ENCODE measurements at places on chromosomes 1 and 21.

DNA sequence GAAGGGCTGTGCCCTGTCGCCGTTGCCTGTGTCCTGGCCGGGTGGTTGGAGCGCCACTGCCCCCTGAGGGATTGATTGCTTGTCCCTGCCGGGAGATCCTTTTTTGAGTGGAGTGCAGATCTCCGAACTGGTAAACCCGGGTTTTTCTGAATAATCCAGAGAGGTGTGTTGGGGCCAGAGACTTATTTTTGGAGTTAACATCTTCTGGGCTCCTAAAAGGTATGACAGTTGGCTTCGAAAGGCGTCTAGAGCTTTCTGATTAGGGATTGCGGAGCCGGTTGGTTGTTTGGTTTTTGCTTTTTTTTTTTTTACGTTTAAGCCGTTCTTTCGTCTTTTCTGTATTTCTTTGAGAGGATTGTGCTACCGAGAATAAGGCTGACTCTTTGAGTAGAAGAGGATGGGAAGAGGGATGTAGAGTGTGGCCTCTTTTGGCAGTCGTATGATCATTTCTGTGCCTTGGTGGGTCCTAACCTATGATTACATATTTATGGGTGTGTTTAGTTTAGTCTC lies 756 bp downstream of the RLF start:
- DNase-seq = no peak

GRCh38 chr1:201253411-201253810 lies 29.9 kb upstream of the PKP1 start:
- no peak for DNase-seq

GRCh38 chr1:62196086-62196690 lies 1.5 kb downstream of the L1TD1 start:
- DNase-seq = no peak

DNA sequence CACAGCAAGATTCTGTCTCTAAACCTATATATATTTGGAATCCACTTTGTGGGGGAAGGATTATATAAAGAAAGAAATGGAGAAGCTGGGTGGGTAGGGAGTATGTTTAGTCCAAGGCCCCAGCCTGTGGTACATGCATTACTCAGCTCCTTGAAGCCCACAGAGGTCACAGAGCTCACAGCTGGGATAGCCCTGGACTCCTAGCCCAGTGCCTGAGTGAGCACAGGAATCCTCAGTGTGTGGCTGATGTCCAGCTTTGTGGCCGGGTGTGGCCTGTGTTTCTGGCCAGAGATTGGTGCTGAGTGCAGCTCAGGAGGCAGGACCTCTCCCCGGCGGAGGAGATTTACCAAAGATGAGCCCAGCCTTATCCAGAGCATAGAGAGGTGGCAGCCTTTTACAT lies 7.6 kb downstream of the CAPN9 start:
- peak; percentile 17 for DNase-seq

DNA sequence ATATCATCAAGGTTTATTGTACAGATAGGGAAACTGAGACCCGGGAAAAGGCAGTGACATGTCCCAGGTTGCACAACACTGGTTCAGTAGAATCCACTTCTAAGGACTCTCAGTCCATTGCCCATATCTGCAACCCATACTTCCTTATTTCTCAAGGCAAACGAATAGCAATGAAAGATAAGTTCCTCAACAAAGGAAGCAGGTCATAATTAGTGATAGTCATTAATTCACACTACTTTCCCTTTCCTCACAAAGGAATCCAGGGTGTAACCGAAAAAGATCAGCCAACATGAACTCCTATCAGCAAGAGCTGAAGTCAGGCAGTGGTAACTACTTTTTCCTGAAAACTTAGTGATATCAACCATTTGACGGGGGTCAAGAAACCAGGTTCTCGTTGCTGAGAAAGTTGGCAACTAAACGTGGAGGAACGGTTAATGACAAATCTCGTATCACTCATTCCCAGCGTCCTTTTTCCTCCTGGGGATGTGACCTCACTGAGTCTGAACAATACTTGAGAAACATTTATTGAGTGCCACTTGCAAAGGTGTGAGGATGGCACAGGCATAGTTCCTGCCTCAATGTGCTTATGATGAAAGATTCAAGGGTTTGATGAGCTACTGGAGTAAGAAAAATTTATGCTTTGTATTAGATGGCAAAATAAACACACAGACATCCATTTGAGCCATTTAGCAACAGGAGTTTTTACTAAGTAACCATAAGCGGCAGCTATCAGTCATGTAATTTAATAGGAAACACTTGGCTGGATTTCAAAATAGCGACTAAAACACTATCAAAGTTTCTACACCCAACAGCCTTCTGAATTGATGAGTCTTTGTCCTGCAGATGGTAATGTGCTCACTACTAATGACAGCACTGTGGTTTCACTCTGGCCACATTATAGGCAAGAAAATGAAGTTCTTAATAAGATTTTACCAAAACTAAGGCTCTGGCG lies 82.3 kb downstream of the PLPP3 start:
- no peak for DNase-seq

DNA sequence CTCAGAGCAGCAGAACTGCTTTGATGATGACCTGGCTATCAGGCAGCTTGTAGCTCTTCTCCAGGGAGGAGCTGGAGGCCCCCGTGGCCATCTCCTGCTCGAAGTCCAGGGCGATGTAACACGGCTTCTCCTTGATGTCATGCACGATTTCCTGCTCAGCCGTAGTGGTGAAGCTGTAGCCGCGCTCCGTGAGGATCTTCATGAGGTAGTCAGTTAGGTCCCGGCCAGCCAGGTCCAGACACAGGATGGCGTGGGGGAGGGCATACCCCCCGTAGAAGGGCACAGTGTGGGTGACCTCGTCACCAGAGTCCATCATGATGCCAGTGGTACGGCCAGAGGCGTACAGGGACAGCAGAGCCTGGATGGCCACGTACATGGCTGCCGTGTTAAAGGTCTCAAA lies 18.3 kb upstream of the TP53BP2 start:
- no peak for DNase-seq

- no peak for DNase-seq
Observed at GRCh38 chr1:110850627-110851026, 22.3 kb upstream of the CD53 start.

DNA sequence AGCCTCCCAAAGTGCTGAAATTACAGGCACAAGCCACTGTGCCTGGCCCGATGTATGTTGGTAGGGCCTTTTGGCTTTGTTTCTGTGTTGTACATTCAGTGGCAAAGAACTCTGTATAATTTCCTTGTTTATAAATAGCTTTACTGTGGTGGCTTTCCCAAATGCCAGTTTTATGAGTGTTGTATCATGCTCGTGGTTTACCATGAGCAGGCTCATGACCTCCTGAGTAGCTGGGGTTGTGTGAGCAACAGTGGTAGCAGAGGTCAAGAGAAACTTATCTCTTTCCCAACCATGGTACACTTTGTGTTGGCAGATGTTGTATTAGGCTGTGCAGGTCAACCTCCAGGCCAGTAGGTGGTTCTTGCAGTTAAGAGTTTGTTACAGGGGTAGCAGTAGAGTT lies 420.4 kb upstream of the BEND5 start:
- peak; percentile 44 for DNase-seq

- no peak for DNase-seq
Observed at GRCh38 chr1:1604374-1605033, 4.6 kb upstream of the FNDC10 start.

DNA sequence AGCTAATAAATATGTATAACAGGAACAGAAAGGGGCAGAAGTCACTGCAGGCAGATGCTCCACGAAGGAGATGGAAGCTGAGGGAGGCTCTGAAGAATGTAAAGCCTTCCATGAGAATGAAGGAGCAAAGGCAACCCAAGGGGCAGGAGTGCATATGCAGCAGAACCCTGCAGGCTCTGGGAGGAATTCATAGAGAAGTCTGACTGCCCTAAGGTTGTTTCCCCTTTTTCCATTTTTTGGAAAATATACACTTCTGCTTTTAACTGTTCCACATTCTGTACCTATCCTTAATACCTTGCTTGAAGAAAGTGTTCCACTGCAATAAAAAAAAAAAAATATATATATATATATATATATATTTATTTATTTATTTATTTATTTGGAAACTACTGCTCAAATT lies 69.6 kb downstream of the CD34 start:
- DNase-seq = no peak

DNA sequence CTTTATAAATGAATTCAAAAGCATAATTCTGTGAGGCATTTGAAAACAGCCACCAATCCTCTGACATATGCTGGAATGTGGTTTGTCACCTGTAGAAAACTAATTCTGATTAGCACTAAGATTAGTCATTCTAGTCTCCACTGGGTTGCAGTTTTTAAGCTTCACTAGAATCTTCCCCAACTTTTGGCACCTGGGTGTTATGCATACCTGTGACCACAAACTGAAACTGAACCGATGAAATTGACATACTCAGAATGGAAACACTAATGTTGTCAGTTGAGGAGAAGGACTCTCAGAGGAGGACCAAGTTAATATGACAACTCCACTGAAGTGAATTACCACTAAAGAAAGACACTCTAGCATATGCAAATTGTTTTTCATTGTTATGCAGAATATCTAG lies 285.8 kb upstream of the NEGR1 start:
- DNase-seq = no peak

GRCh38 chr1:97144527-97144926 lies 422.9 kb downstream of the PTBP2 start:
- peak; percentile 80 for DNase-seq

- no peak for DNase-seq
Observed at GRCh38 chr1:19084206-19084738, 125.8 kb downstream of the UBR4 start.

DNA sequence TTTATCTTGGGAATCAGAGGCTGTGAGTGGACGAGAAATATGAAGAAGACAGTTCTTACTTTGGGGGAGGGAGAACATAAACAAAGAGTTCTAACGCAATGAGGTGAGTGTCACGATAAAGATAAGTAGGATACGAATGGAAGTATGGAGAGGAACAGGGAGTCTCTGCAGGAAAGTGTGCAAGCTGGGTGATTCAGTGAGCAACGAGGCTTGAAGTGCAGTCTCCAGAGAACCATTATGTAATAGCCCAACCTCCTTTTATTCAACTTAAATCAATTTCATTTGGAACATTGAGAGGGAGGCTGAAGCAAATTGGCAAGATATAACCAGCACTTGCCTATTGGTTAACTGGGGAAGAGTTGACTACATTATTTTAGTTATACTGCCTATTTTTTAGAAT lies 99.3 kb upstream of the PLD5 start:
- no peak for DNase-seq

GRCh38 chr1:1908506-1908791 lies 6.6 kb upstream of the CALML6 start:
- no peak for DNase-seq

- no peak for DNase-seq
Observed at GRCh38 chr1:115172270-115172669, 83.0 kb upstream of the TSPAN2 start.

- DNase-seq = no peak
Observed at GRCh38 chr1:61461406-61462384, 263.2 kb downstream of the TM2D1 start.

DNA sequence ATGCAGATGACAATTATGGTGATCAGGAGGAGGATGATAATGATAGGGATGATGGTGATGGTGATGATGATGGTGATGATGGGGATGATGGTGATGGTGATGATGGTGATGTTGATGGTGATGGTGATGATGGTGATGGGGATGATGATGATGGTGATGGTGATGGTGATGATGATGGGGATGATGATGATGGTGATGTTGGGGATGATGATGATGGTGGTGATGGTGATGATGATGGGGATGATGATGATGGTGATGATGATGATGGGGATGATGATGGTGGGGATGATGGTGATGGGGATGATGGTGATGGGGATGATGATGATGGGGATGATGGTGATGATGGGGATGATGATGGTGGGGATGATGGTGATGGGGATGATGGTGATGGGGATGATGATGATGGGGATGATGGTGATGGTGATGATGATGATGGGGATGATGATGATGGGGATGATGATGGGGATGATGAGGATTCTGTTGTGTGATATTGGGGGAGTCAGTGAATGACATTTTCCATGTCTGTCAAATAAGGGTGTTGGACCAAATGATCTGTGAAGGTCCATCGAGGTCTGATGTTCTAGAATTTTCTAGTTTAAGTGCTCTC lies 65.6 kb upstream of the RPL11 start:
- no peak for DNase-seq

DNA sequence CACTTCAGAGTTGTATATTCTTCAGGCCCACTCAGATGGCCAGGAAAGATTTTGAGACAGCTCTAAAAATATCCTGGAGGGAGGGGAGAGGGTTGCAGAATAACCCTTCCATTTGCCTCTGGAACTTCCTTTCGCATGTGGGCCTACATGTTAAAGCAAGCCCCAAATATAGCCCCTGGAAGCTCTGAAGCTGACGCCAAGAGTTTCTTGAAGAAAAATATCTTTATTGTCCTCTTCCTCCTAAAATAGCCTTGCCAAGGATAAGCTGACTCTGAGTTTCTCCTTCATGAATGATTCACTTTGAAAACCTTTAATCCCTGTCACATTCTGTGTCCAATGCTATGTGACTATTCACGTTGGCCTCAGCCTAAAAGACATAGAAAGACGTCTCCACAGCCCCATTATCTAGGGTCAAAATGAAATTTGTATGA lies 6.4 kb downstream of the C1orf116 start:
- DNase-seq = peak; percentile 26

GRCh38 chr21:43727519-43728153 lies 8.7 kb downstream of the PDXK start:
- DNase-seq = no peak

- DNase-seq = peak; percentile 64
Observed at GRCh38 chr1:66402194-66402593, 131.8 kb upstream of the SGIP1 start.

- DNase-seq = no peak
Observed at GRCh38 chr1:161420763-161421455, 53.2 kb upstream of the CFAP126 start.

- DNase-seq = no peak
Observed at GRCh38 chr21:42682661-42683210, 29.3 kb downstream of the PDE9A start.

- DNase-seq = no peak
Observed at GRCh38 chr1:118621839-118622238, 366.3 kb downstream of the TBX15 start.

DNA sequence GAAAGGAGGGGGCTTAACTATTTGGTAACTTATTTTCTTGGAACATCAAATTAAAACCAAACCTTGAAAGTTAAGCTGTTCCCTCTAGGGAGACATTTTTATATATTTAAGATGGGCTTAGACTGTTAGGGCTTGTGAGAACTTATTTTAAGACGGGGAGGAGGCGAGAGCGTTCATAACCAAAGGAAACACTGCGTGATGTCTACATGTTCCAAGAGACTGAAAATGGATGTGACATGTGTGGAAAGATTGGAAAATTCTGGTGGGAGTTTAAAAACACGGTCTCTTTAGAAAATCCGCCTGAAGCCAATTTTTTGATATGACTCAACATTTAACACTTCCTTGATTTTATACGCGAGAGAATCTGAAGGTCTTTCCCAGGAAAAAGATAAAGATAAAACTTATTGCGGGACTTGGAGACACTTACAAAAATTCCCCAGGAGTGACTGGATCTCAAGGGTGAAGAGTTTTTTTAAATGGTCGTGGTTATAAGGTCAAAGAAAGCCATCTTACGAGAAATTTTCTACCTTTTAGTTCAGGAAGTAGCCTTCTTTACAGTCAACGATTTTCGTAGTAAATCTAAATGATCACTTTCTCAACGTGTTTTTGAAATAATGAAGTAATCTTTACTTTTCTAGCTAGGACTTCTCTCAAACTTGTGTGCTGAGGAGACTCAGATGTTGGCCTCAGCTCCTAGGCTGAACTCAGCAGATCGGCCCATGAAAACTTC lies 828 bp downstream of the PNRC2 start:
- DNase-seq = peak; percentile 19
